Activated T-cell treated with anti-CD3 and anti-CD28 coated beads, Interleukin-2, amount 50 U/mL, for 48 hours (primary cell): ENCODE measurements at places on chromosomes 13 and 19.

- DNase-seq = no peak
Measured at GRCh38 chr19:28977826-28978225, 235.1 kb downstream of the UQCRFS1 start.

GRCh38 chr19:3506384-3507340 is 551 bp downstream of the FZR1 start:
- peak; percentile 50 for DNase-seq

GRCh38 chr19:43152214-43152613 is 34.1 kb downstream of the PSG5 start:
- DNase-seq = no peak

DNA sequence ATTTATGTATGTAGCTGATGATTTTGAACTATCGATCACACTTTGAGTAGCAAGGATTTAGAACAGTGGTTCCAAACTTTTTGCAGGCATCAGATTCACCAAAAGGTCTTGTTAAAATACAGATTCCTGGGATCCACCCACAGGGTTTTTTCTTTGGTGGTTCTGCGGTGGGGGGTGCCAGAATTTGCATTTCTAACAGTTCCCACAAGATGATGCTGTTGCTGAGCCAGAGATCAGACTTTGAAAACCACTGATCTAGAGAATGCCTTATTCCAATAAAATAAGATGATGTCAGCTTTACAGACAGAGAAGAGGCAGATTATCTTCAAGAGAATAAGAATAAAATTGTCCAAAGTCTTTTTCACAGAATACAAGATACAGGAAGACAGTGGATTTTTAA is 80.9 kb upstream of the SHISA2 start:
- no peak for DNase-seq

- no peak for DNase-seq
Measured at GRCh38 chr13:97354808-97355207, 79.2 kb upstream of the RAP2A start.

- DNase-seq = no peak
Measured at GRCh38 chr13:33426131-33426530, 140.6 kb upstream of the STARD13 start.
